Activated CD4-positive, alpha-beta memory T cell treated with anti-CD3 and anti-CD28 coated beads for 36 hours (primary cell): ENCODE measurements at places on chromosomes 7 and 10.

DNA sequence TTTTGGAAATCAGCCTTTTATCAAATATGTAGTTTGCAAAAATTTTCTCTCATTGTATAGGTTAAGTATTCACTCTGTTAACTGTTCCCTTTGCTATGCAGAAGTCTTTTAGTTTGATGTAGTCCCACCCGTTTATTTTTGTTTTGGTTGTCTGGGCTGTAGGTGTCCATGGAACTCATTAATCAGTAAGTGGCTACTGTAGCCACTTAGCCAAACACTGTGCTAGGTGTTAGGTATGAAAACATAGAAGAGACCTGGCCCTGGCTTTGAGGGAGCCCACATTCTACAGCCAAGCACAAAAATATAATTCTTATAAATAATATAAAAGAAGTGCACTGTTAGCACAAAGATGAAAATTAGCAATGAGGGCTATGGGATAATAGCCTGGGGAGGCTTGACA lies 133.5 kb downstream of the ETV1 start:
- DNase-seq: no peak

GRCh38 chr10:117365612-117366011 lies 9.6 kb downstream of the PDZD8 start:
- DNase-seq: no peak

DNA sequence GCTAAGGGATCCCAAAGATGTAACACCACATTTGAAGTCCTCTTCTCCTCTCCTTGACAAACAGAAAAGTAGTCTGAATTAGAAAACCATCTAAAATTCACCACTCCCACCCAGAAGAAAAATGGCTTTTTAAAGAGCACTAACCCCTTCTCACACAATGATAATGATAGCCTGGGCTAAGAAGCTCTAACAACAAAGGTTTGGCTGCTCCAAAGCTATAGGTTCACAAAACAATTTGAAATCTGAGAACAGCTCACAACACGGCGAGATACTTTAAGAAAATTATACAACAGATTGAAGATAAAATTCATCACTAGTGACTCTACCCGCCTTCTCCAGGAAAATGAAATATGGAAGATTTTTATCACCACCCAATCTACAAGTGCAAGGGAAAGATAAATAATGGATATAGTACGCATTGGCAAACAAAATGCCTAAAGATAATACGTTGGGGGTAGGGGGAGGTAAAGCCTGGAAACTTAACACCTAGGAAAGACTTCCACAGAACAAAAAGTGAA lies 7.4 kb downstream of the ITGB1 start:
- no peak for DNase-seq

DNA sequence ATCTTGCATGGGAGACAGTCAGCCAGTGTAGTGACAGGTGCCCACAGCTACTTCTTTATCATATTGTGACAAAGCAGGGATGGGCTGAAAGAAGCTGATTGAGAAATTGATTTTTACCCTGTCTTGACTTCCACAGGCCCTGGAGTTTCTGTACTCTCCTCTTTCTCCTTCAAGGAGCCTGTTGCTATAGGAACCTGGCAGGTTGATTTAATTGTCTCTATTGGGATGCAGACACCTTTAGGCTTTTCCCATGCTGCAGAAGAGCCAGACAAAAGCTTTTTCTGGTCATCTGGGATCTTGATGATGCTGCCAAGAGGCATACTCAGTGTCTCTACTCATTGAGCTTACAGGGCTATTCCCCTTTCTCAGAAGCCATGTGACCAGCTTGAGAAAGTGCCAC lies 754.8 kb downstream of the KCNMA1 start:
- DNase-seq: no peak

- peak; percentile 57 for DNase-seq
These were observed 196.1 kb upstream of the KLF14 start for GRCh38 chr7:130929896-130930659.

GRCh38 chr7:7443806-7444350 lies 91.8 kb downstream of the COL28A1 start:
- no peak for DNase-seq

- DNase-seq: no peak
These were observed 25.5 kb upstream of the SLC29A3 start for GRCh38 chr10:71293446-71294084.

GRCh38 chr10:4494551-4494950 lies 331.5 kb upstream of the AKR1E2 start:
- DNase-seq: no peak

DNA sequence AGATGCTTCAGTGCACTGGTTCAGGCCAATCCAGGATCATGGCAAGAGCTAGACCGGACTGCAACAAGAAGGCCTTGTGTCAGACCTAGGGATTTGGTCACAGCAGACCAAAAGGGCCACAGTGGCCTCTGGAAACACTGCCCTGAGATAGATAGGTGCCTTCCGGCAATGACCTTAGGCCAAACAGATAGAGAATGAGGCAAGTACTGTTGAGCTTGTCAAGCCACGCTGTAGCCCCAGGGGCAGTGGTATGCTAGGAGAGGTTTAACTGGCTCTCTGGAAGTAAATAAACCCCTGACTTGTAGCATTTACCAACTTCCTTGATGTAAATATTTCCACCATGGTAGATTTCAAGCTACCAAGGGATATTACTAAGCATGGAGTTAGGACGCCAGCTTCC lies 197.5 kb downstream of the GRID1 start:
- no peak for DNase-seq

GRCh38 chr7:464454-465401 lies 54.9 kb downstream of the PDGFA start:
- DNase-seq: no peak

DNA sequence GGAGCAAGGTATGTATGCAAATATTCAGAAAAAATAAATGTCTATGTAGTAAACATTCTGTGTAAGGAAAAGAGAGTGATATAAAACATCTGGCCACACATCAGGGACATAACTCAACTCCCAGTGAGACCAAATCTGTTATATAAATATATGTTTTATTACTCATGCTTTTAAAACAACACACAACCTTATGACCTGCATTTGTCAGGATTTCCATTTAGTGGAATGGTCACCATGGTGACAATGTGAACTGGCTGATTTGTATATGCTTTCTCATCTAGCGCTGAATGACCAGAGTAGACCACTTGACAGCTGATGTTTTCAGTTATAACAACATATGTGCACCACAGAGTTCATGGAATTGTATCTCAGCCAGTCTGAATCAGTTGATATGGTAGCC lies 551.7 kb downstream of the HTR7 start:
- DNase-seq: no peak

DNA sequence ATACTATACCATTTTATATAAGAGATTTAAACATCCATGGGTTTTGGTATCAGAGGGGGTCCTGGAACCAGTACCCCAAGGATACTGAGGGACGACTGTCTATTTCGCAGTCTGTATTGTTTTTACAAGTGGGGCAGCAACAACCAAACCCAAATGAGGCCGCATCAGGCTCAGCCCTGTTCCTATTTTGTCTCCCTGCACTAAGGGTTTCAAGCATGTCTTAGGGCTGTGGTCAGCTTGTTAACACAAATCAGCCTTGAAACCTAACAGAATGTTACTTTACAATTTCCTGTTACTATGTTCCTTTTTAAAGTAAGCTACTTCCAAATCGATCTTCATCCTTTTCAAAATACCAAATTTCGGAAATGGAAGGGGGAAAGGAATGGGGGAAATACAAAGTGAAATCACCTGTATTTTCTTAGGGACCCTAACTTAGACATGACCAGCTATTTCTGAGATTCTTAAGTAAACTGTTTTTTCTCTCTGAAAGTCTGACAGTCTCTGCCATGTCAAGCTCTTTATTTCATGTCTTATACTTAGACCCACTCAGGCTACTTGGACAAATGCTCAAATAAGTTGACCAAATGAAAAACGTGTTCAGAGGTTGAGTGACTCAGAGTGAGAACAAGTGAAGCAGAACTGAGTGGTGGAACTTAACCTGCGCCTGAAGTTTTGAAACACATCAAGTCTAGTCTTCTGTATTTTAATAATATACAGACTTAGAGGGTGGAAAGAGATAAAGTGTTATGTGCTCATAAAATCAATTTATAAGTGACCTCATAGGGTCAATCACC lies 75.8 kb downstream of the C1GALT1 start:
- DNase-seq: no peak

DNA sequence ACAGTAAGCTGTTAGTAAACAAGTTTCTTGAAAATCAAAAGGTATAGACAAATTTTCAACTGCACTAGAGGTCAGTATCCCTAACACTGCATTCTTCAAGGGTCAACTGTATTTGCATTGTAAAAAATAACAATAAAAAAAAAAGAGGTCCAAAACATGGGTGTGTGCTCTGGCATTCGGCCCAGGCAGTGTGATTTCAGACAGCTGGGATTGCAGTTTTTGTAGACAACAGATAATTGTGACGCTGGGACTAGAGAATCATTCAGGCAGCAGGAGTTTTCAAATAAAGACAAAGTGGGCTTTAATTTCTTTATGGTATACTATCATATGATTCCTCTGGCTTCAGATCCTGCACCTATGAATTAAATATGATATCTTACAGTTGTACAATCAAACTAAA lies 543.2 kb upstream of the SEMA3D start:
- DNase-seq: no peak

DNA sequence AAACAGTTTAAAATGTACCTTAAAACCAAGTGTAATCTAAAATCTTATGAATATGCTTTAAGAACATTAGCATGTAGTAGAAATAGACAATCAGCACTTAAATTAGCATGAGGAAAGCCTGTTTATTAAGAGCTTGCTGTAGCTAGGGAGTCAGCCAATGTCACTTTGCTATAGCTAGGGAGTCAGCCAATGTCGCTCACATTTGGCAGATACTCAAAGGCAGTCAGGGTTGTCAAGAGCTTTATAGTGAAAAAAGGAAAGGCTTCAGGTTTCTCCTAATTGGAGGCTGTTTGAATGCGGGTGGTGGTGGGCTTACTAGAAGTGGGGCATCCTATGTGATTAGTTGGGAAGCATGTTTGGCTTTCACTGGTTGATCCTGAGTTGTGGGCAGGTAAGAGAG lies 226.2 kb upstream of the DGKB start:
- DNase-seq: no peak

DNA sequence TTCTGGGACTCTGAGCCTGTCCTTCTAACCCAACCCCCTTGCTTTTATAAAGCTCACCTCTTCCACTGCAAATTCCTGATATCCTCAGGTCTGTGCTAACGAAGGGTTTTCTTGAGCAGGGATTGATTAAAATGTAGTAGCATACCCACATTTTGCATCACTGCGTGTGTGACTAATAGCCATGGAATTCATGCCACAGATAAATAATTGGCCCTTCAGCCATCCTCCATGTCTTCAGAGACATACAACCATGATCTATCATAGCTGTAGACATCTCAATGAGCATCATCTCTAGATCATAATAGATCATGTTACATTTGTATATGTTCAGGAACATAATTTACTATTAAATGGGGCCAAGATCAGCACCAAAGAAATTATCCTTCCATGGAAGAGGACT lies 990.3 kb downstream of the KCNMA1 start:
- DNase-seq: no peak

GRCh38 chr7:74271742-74272141 lies 17.5 kb upstream of the CLIP2 start:
- no peak for DNase-seq

DNA sequence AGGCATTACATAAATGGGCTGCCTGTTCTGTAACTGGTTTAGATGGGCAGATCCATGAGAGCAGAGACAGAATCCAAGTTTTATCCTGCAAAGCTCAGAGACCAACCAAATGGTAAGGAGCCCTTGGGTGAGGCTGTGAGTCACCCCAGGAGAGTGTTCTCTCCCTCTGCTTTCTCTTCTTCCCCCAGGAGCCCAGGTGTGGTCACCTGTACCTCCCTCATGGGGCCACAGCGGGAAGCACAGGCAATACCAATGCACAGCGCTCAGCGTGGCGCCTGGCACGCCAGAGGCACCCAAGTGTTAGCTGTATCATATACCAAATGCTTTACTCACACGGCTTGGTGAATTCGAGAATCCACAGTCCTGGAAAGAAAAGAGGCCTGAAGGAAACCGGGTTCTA lies 39.4 kb downstream of the CTBP2 start:
- DNase-seq: no peak

- DNase-seq: no peak
These were observed 424.6 kb upstream of the SORCS1 start for GRCh38 chr10:107589081-107589480.

DNA sequence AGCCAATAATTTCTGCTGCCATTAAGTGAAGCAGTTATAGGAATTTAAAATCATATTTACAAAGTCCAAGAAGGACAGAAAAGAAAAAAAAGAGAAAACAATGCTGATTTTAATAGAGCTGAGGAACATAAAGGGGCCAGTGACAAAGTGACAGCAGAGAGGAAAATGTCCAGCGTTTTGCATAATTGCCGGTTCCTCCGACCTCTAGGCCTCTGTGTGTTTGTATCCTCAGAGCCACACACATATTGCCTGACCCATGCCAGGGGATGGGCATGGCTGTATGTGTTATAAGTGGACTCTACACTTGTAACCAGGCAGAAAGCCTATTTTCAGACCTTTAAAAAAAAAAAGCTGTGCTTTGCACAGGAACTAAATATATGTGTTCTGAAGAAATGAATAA lies 366.8 kb upstream of the C7orf33 start:
- DNase-seq: no peak

- DNase-seq: peak; percentile 82
These were observed 5.6 kb downstream of the CCSER2 start for GRCh38 chr10:84333864-84334451.
